Skin of body (tissue), 3 donors: ENCODE measurements at places on chromosomes 5 and 9. TPM values are rescaled to one million over a fixed set of nuclear protein-coding genes. Genes with fewer than 3 reads are reported as not detected.

Gene PPIC
- 25.5 TPM for total RNA-seq

Gene SLC31A2
- total RNA-seq = 17.0 TPM

Gene GPX8
- total RNA-seq = 61.1 TPM

Gene DIPK1B
- total RNA-seq = 7.0 TPM

Gene CTXN3
- not detected for total RNA-seq

Gene HTR1A
- total RNA-seq = not detected

Gene RABL6
- 28.0 TPM for total RNA-seq

Gene TMEM232
- 3.7 TPM for total RNA-seq

Gene QRFP
- total RNA-seq = not detected

Gene GLRA1
- not detected for total RNA-seq

Gene STPG3
- not detected for total RNA-seq

Gene SLC36A2
- 0.20 TPM for total RNA-seq

Gene ELAVL2
- 3.2 TPM for total RNA-seq
